Activated CD4-positive, CD25-positive, alpha-beta regulatory T cell treated with anti-CD3 and anti-CD28 coated beads, Interleukin-2, amount 50 U/mL, for 72 hours (primary cell): ENCODE measurements at places on chromosomes 11 and 22.

DNA sequence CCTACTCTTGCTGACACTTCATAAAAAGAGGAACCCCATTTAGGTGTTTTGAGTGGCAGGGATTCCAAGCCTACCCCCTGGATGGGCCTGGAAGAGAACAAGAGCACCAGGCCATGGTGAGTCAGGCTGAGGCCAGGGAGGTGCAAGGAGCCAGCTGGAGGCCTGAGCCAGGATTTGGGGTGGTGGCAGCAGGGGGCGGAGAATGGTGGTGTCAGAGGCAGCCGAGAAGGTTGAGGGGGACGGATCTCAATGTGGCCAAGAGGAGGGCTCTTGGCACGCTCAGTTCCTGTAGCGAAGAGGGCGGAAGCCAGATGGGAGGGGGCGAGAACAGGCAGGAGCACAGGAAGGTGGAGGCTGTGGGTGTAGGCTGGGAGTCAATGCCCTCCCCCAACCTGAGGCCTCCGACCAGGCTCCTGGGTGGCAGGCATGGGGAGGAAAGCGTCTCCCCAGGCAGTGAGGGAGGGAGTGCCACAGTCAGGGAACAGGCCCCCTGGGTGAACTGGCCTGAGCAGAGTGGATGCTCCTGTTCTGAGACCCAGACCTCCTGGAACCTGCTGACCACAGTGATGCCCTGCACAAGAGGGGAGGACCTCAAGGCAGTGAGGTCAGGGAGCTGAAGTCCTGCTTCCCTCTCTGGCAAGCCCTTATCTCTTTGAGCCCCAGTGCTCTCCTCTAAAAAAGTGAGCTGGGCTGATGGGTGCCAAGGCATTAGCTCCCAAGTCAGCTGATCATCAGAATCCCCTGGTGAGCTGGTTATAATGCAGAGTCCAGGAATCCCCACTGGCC lies 13.9 kb downstream of the RTN4RL2 start:
- DNase-seq: no peak

GRCh38 chr11:12213883-12214282 lies 103.5 kb downstream of the MICAL2 start:
- no peak for DNase-seq

DNA sequence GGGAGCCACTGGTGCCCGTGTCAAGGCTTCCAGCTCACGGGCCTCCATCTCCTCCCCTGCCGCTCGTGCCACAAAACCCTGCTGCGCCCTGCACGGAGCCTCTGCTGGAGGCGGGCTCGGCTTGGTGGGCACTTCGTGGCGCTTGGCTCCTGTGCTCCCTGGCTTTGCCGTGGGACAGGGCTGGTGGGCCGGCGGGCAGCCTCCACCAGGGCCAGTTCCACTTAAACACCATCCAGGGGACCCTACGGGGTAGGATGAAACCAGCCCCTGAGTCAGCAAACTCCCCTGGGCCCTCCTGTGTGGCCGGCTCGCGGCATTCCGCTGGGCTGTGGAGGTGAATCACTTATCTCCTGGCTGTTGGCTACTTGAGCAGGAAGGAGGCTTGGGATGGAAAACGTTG lies 1304.6 kb downstream of the BRD1 start:
- DNase-seq: no peak

DNA sequence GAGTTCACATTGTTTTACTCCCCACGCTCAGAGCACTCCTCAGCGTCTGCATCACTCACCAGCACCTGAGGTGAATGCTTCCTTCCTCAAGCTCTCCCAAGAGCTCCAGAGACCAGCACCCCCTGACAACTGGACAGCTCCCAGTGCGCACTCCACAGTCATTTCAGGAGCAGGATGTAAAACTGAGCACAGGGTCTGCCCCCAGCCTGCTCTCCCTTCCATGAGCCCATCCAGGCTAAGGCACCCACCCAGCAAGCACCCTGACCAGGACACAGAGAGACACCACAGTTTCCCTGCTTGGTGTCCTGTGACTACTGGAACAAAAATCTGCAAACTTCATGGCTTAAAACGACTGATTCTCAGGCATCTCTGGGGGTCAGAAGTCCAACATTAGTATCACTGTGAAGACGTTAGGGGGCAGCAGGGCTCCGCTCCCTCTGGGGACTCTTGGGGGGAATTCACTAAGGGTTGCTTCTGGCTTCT lies 3.3 kb downstream of the SCGB1D2 start:
- DNase-seq: no peak

- DNase-seq: no peak
Observed at GRCh38 chr11:22641559-22641958, 15.9 kb upstream of the FANCF start.

DNA sequence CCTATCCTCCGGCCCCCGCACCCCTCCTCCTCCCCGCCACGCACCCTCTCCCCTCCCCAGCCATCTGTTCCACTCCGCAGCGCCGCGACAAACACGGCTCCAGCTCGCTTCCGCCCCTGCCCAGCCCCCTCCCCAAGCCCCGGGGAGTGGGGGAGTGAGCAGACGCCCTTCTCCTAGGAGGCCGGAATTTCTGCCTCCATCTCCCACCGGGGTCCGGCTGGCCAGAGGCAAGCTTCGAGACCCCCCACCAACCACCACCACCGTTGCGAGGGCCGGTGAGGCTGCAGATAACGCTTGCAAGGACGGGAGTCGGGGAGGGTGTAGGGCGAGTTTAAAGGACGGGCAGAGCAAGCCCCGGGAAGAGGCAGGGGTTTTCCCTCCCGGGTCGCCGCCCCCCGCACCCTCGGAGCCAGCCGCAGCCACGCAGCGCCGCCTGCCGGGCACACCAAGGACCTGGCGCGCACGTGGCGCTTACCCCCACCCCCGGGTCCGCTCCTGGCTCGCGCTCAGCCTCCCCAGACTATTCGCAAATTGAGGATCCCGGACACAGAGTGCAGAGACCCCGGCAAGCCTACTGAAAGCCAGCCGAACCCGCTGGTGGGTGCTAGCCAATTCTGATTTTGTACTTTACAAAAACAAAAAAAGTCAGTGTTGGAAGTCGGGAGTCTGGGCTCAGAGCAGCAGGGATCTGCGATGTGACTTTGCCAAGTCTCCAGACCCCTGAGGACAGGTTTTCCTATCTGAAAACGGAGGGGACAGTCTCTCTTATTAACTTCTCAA lies 22.6 kb downstream of the RTN4RL2 start:
- peak; percentile 62 for DNase-seq

- no peak for DNase-seq
Observed at GRCh38 chr11:112106070-112106469, 19.4 kb downstream of the SDHD start.

- no peak for DNase-seq
Observed at GRCh38 chr11:35662061-35662648, 420 bp upstream of the TRIM44 start.

GRCh38 chr22:35593891-35594470 lies 23.1 kb downstream of the MB start:
- DNase-seq: no peak

DNA sequence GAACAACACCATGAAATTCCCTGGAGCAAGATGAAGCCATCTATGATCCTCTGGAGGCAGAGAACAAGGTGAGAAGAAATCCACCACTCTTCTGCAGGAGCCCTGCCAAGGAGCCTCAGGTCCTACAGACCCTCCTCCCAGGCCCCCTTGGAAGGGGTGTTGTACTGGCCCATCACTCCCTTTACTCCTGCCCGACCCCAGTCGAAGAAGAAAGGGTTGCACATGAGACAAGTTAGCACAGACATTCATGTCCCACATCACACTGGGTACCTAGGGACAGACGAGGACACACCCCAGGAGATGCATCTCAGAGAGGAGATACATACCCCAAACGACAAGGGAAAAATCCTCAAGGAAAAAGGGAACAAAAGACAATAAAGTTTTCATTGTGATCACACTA lies 82.8 kb upstream of the NARS2 start:
- no peak for DNase-seq

- DNase-seq: peak; percentile 44
Observed at GRCh38 chr11:10930972-10931760, 73.3 kb upstream of the ZBED5 start.

GRCh38 chr11:108587109-108587508 lies 6.5 kb downstream of the EXPH5 start:
- DNase-seq: no peak

GRCh38 chr11:38530226-38530625 lies 1932.2 kb upstream of the RAG2 start:
- no peak for DNase-seq

DNA sequence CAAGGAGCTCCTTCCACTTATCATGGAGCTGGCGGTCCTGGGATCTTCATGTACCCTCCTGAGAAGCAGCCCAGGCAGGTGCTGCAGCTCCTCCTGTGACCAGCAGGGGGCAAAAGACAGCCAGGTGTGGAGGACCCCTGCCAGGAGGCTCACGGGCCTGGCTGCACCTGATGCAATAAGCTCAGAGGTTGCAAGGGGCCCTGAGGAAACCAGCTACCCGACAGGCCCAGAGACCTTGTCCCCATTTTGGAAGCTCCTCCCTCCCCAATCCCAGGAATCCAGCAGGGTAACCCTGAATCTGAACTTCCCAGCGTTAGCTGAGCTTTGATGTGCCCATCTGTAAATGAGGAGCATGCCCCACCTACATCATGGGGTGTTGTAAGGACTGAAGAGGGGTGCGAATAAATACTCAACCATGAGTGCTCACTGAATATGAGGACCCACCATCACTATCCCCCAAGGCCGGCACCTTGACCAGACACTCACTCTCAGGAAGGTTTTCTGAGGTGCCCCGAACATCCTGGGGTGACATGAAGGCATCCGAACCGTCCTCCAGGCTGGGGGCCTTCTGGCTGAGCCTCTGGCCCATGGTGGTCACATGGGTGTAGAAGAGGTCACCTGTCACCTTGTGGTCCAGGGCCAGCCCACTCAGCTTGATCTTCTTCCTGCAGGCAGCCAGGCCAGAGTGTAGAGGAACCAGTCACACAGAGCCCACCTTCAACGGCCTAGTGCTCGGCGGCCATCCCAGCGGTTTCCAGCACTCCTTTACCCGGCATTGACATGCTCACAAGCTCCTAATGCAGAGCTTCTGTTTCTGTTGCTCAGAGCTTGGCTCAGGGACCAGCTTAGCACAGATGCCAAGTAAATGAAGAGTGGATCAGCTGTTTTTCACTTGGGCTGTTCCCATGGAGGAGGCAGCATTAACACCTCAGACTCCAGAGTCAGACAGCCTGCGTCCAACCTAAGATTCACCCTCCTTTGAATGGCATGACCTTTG lies 21.7 kb downstream of the SLC43A1 start:
- peak; percentile 71 for DNase-seq

GRCh38 chr11:114929351-114930000 lies 251.1 kb downstream of the NXPE2 start:
- DNase-seq: no peak

GRCh38 chr11:124864176-124864891 lies 898 bp upstream of the ROBO3 start:
- no peak for DNase-seq

GRCh38 chr22:37488337-37489135 lies 2.4 kb upstream of the MFNG start:
- no peak for DNase-seq

GRCh38 chr11:114026355-114026754 lies 33.2 kb upstream of the ZBTB16 start:
- DNase-seq: no peak
